ENCODE measurements at places on chromosomes 16 and 17. TPM values are rescaled to one million over a fixed set of nuclear protein-coding genes. Genes with fewer than 3 reads are reported as not detected.

GRCh38 chr16:53043986-53044601 is 8.6 kb downstream of the CHD9NB start:
- DNase-seq: peak; percentile 72

DNA sequence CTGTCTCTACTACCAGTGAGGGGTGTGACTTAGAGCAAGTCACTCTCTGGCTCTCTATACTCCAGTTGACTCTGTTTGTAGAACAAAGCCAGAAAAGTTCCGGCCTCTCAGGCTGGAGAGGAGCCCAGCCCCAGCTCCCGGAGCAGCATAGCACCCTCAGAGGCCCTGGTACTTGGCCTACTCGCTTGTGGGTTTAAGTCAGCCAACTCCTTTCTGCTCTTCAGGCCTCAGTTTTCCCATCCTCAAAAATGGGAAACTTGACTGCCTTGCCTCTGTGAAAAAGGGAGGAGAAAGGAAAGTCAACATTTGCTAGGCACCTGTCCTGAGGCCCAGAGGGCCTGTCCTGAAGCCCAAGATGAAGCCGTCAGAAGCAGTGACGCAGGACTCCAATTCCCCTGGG is 1.1 kb downstream of the CHST6 start:
- DNase-seq: no peak

GRCh38 chr16:4116325-4117249 is at the start of gene ADCY9:
ADCY9 (minus strand) TSS chr16:4116442; CDS start chr16:4115442, 1,000 bp downstream.
- DNase-seq: peak; percentile 90

Gene ACAP1
- 26.0 TPM for total RNA-seq

Gene TEDC2
- 1.4 TPM for total RNA-seq

Gene CLEC19A
- total RNA-seq: not detected
